ENCODE measurements at places on chromosomes 13 and 19.
A peak's percentile ranks its signal among the peaks of the same experiment; 100 is the strongest.

GRCh38 chr19:58007285-58007684 lies 4.7 kb upstream of the ZNF606 start:
- peak; percentile 50 for DNase-seq

GRCh38 chr13:83423861-83424260 lies 458.4 kb downstream of the SLITRK1 start:
- no peak for DNase-seq

DNA sequence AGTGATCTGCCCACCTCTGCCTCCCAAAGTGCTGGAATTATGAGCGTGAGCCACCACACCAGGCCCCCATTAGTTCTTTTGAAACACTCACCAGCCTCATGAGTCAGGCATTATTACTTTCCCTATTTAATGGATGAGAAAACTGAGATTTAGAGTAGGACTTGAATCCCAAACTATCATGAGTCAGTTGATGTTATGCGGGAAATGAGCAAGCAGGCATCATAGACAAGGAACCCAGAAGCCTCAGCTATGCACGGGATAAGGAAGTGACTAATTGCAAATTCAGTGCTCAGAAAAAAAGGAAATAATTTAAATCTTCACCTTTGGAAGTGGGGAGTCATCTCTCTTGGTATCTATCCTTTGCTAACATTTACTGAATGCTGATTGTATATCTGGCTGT lies 217.5 kb downstream of the ABCC4 start:
- peak; percentile 92 for DNase-seq

- no peak for DNase-seq
Measured at GRCh38 chr13:49995625-49996101, 1.2 kb upstream of the TRIM13 start.

- DNase-seq, result no peak
Measured at GRCh38 chr13:111899714-111900389, 167.1 kb upstream of the SOX1 start.

DNA sequence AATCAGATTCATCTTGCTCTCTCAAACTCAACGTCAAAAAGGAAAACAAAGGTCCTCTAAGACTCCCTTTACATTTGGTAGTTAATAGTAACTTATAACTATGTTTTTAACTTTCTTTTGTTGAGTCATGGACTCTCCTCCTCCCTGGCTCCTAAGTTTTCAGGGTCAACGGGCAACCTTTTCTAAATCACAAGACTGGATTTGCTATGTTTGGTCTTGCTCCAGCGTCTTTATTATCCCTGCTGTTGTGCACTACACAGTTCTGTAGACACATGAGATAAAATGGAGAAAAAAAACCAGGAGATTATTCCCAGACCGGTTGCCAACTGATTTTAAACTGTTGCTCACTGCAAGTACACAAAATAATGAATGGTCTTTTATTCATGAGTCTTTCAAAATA lies 1.9 kb upstream of the ITM2B start:
- no peak for DNase-seq

DNA sequence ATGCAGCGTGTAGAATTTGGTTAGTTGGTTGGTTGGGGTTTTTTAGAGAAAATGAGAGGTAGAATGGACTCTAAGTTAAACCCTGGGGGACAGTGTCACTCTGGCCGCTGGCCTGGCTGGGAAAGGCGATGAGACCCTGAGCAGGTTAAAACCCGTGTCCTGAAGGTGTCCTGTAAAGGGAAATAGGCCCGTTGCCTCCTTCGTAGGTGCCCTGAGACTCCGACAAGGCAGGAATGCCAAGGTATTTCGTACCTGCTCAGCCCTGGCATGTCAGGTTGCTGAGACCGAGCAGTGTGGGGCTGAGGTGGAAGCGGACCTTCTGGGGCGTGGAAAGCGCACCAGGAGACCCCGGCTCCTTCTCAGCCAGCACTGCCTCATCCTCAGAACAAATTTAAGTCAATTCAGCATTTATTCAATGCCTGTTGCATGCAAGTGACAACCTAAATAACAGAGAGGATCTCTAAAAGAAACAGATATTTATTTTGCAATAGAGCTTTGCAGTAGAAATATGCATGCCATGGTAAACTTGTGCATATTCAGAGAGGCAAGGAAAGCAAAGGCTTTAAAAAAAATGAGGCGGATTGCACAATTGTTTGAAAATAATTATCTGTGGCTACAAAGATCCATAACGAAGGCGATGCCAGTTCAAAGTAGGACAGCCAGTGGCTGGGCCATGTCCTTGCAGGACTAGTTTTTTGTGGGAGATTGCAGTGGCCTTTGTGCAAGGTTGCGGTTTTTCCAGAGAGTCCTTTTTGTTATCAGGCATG lies 1.4 kb upstream of the RAB20 start:
- no peak for DNase-seq

DNA sequence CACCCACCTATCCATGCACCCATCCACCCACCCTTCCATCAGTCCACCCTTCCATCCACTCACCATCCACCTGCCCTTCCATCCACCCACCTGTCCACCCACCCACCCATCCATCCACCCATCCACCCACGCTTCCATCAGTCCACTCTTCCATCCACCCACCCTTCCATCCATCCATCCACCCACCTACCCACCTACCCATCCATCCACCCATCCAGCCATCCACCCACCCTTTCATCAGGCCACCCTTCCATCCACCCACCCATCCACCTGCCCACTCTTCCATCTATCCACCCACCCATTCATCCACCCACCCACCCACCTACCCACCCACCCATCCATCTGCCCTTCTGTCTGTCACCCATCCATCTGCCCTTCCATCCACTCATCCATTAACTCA lies 17.0 kb downstream of the KLHL26 start:
- DNase-seq, result no peak

GRCh38 chr13:40790154-40790616 lies 774 bp downstream of the SLC25A15 start:
- DNase-seq, result peak; percentile 19

DNA sequence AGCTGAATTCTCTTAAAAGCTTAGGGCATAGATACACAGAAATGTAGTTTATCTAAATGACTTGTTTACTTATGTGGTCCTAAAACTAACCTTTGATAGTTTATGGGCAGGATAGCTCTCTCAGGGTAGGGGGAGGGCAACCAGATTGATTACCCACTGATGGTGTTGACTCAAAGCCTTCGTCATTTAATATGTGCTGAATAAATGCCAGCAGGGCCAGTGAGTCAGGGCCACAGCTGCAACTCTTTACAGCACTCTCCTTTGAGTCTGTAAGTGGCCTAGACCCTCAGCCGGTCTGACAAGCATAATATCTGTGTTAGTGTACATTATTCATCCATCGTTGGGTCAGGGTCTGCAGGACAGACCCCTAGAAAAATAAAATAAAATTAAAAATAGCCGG lies 128.5 kb downstream of the ZNF675 start:
- DNase-seq, result peak; percentile 8

GRCh38 chr13:47146991-47147811 lies 250.3 kb upstream of the HTR2A start:
- no peak for DNase-seq

DNA sequence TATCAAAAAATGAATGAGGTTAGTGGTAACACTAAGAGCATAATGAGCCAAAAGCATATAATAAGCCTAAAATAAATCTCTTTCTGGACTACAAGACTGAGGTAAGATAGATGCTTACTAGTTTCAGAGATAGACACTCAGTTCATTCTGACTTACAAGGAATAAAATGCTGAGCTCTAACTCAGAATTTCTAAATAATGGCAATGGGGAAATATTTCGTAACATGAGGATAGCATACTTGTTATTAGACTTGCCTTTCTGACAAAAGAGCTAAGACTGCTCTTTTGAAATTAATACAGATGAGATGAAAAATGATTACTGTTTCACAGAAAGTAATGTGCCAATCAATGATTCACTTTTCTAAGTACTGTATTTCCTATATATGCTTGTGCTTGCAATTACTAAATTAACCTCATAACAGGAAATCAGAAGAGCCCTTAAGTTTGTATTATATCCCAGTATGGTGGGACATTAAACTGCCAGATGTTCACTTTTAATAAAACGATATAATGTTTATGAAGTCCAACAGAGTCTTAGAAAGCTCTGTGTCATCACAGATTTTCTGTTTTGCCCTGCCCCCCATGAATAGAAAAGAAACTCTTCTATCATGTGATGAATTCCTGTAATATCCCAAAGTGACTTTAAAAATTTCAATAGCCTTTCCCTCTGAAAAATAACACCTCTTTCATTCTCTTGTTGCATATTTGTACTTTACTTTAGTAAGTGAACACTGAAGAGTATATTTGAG lies 2771.0 kb upstream of the PCDH20 start:
- no peak for DNase-seq

GRCh38 chr13:29961036-29961670 lies 110.7 kb upstream of the UBL3 start:
- DNase-seq, result no peak
